ENCODE measurements at places on chromosomes 5 and 9. TPM values are rescaled to one million over a fixed set of nuclear protein-coding genes. Genes with fewer than 3 reads are reported as not detected.

Gene RFK
- total RNA-seq, result 39.3 TPM

Gene IL9
- total RNA-seq, result not detected

Gene ANKRD18A
- total RNA-seq, result 1.9 TPM

Gene TMC1
- total RNA-seq, result 0.71 TPM

Gene TMEM174
- total RNA-seq, result not detected

Gene CER1
- not detected for total RNA-seq

Gene PCAT7
- not detected for total RNA-seq

Gene INSL6
- not detected for total RNA-seq

Gene HSDL2
- 34.9 TPM for total RNA-seq

Gene PSMD5
- total RNA-seq, result 25.1 TPM

Gene CFAP90
- total RNA-seq, result not detected

Gene QRFP
- not detected for total RNA-seq

Gene CEMIP2
- 35.8 TPM for total RNA-seq

Gene INSYN2B
- 0.07 TPM for total RNA-seq

Gene SLC34A1
- total RNA-seq, result 0.14 TPM

Gene SPATA31A3
- not detected for total RNA-seq

Gene STK10
- total RNA-seq, result 9.9 TPM

Gene ZNG1F
- total RNA-seq, result 21.6 TPM

Gene GDF9
- total RNA-seq, result 0.57 TPM

Gene NMUR2
- total RNA-seq, result not detected

Gene CTSL
- total RNA-seq, result 167 TPM

Gene PCDHB9
- under 0.01 TPM for total RNA-seq

Gene SLC6A19
- not detected for total RNA-seq

Gene SPINK7
- 37.3 TPM for total RNA-seq

Gene EGFLAM
- total RNA-seq, result 0.93 TPM

Gene TMEM252
- not detected for total RNA-seq

Gene REEP2
- 0.34 TPM for total RNA-seq

Gene SURF1
- total RNA-seq, result 16.4 TPM

Gene PCYOX1L
- total RNA-seq, result 10.3 TPM

Gene SHLD3
- 5.8 TPM for total RNA-seq

Gene RARS1
- 133 TPM for total RNA-seq

Gene SPATA31E1
- not detected for total RNA-seq

Gene CTXN3
- not detected for total RNA-seq

Gene ST6GALNAC4
- 42.9 TPM for total RNA-seq

Measured in nasal cavity respiratory epithelium epithelial cell of viscerocranial mucosa (primary cell).